Suppressor macrophage (primary cell): ENCODE measurements at places on chromosomes 3 and 15.

DNA sequence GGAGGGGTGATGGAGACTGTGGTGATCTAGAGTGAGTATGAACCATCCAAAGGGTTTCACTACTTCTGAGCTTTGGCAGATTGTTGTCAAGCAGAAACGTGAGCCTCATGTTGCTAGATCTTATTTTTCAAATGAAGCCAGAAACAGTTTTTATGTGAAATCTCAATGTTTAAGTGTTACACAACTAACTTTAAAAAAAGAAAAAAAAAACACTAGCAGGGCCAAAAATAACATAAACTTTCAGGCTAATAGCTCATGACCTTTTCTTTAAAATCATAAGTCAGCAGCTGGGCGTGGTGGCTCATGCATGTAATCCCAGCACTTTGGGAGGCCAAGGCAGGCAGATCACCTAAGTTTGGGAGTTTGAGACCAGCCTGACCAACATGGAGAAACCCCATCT, 2.1 kb upstream of the HTR3D start:
- DNase-seq: no peak

GRCh38 chr15:52031556-52031955, 12.5 kb downstream of the MAPK6 start:
- DNase-seq: peak; percentile 28

GRCh38 chr3:101039285-101039684, 46.1 kb upstream of the ABI3BP start:
- DNase-seq: no peak

GRCh38 chr3:51371943-51372557, 13.0 kb upstream of the MANF start:
- DNase-seq: peak; percentile 58

GRCh38 chr3:22239011-22239410, 488.0 kb upstream of the ZNF385D start:
- DNase-seq: peak; percentile 14
